ENCODE measurements at places on chromosomes 3 and 15.

DNA sequence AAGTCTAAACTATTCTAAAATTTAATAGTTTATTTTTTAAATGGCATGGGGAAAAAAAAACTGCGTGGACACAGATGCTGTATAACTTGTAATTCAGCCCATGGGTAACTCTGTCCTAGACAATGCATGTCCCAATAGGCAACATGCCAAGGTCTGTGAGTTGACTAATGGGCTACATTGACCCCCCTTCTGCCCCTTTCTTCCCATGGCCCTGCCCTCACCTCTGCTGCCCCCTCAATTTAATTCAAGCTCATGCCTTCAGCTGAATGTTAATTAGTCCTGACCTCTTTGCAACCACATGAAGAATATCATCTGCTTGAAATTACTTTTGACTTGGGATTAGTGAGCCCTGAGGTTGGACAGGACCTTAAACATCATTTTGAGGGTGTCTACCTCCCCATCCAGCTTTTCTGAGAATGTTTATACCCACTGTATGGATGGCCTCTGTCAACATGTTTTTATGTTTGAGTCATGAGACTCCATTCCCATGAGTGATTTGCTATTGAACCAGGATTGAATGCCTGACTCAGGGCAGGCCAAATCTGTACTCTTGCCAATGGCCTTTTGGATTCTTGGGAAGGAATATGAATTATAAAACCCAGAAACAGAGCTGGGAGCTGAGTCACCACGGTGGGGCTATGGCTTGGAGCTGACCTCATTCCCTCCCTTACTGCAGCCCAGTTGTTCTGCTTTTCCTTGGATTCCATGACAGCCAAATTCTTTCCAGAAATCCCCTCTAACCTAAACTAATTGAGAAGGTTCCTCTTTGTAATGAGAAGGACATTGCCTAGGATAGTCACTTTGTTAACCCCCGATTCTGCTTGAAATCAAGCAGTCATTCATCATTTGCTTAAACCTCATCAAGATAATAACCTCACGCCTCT is 33.5 kb upstream of the PDE8A start:
- no peak overlapping the region for H3K4me3 ChIP-seq
- H3K36me3 ChIP-seq: no peaks in the 10 kb centered on the region
- H3K4me1 ChIP-seq: no peaks in the 10 kb centered on the region

DNA sequence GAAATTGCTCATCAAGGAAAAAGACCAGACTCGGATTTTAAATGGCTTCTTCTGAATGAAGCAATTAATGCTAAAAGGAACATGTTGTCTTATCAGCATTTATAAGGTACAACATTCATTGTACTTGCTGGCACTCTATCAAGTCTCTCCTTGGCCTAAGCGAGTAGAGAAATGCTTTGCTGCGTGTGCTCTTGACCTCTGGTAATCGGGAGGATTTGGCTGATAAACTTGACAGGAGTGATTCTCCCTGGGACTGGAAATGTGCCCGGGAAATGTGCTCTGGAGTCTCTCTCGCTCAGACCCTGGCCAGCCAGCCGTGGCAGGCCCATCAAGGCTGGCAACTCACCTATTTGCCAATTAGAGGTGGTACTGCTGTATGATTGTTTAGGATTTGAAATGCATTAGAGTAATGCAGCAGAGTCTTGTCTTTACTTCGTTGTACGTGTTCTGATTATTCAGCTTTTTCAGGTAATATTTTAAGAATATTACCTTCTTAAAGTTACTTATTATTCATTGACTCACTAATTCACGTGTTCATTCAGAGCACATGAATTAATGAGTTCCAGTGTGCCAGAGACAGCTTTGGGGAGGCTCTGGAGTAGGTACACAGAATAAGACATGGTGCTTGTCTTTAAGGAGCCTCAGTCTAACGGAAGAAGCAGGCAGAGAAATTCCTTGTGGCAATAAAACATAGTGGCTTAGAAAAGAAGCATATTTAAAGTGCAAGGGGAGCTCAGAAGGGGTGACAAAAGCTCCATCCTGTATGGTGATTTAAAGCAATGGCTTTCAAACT is 48.0 kb upstream of the TPRG1 start:
- no peaks in the 10 kb centered on the region for H3K36me3 ChIP-seq
- H3K4me3 ChIP-seq: no peak overlapping the region
- H3K27me3 ChIP-seq: no peaks in the 10 kb centered on the region
- H3K27ac ChIP-seq: no peak overlapping the region
- no peaks in the 10 kb centered on the region for H3K4me1 ChIP-seq

GRCh38 chr3:46848271-46849044 is 14.8 kb downstream of the MYL3 start:
- H3K4me3 ChIP-seq: no peak overlapping the region
- H3K4me1 ChIP-seq: no peaks in the 10 kb centered on the region
- H3K36me3 ChIP-seq: no peaks in the 10 kb centered on the region
- no peak for ATAC-seq

GRCh38 chr15:31561156-31561555 is 234.5 kb downstream of the KLF13 start:
- peaks cover 8% of the 10 kb centered on the region for H3K27me3 ChIP-seq
- no peak for ATAC-seq
- no peak overlapping the region for H3K4me3 ChIP-seq
- no peaks in the 10 kb centered on the region for H3K36me3 ChIP-seq
- no peak overlapping the region for H3K27ac ChIP-seq

GRCh38 chr3:72537448-72537847 is 310.8 kb downstream of the SHQ1 start:
- no peak overlapping the region for H3K27ac ChIP-seq
- H3K27me3 ChIP-seq: peaks cover 16% of the 10 kb centered on the region
- H3K36me3 ChIP-seq: no peaks in the 10 kb centered on the region
- no peak overlapping the region for H3K4me3 ChIP-seq

- no peaks in the 10 kb centered on the region for H3K36me3 ChIP-seq
- ATAC-seq: peak; percentile 74
Observed at GRCh38 chr3:196677931-196678330, 34.1 kb downstream of the CEP19 start.

DNA sequence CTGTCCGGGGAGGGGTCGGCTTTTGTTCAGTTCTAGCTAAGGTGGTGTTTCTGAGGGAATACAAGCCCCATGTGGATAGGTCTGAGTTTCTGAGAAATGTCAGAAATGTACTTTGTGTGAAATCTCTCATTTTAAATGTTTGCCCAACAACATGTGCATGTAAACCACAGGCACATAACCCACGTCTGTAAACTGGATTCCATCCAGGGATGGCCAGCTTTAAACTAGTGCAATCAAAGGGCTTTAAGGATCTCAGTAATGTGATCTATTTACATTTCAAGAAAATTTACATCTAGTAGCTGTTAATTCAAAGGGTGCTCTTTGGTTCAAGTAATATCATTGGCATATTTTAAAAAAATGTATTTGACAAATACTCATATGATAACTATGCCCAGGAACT is 52.0 kb downstream of the POLR2M start:
- H3K4me3 ChIP-seq: no peak overlapping the region
- H3K36me3 ChIP-seq: no peaks in the 10 kb centered on the region
- ATAC-seq: no peak
- no peaks in the 10 kb centered on the region for H3K4me1 ChIP-seq
- no peaks in the 10 kb centered on the region for H3K27me3 ChIP-seq
- H3K27ac ChIP-seq: no peak overlapping the region

GRCh38 chr3:47571391-47572175 is 7.1 kb downstream of the CSPG5 start:
- no peak for ATAC-seq
- no peak overlapping the region for H3K27ac ChIP-seq
- no peaks in the 10 kb centered on the region for H3K36me3 ChIP-seq
- peaks cover 4% of the 10 kb centered on the region for H3K27me3 ChIP-seq
- H3K4me1 ChIP-seq: no peaks in the 10 kb centered on the region
- H3K4me3 ChIP-seq: no peak overlapping the region

GRCh38 chr3:123683505-123684154 is 98.8 kb upstream of the HACD2 start:
- H3K36me3 ChIP-seq: no peaks in the 10 kb centered on the region
- ATAC-seq: no peak
- H3K4me1 ChIP-seq: no peaks in the 10 kb centered on the region
- peaks cover 9% of the 10 kb centered on the region for H3K27me3 ChIP-seq

GRCh38 chr3:156230278-156230900 is 110.0 kb downstream of the KCNAB1 start:
- peaks cover 26% of the 10 kb centered on the region for H3K27me3 ChIP-seq
- H3K4me1 ChIP-seq: no peaks in the 10 kb centered on the region
- H3K27ac ChIP-seq: no peak overlapping the region

GRCh38 chr3:50340448-50341329 is at the start of gene RASSF1:
RASSF1 (minus strand) TSS chr3:50340836; CDS start chr3:50340805, 31 bp downstream.
- H3K36me3 ChIP-seq: peaks cover 46% of the 10 kb centered on the region
- peak within 1 kb of the TSS; percentile 98 for H3K4me3 ChIP-seq
- H3K27me3 ChIP-seq: no peaks in the 10 kb centered on the region
- peak; percentile 44 for ATAC-seq

DNA sequence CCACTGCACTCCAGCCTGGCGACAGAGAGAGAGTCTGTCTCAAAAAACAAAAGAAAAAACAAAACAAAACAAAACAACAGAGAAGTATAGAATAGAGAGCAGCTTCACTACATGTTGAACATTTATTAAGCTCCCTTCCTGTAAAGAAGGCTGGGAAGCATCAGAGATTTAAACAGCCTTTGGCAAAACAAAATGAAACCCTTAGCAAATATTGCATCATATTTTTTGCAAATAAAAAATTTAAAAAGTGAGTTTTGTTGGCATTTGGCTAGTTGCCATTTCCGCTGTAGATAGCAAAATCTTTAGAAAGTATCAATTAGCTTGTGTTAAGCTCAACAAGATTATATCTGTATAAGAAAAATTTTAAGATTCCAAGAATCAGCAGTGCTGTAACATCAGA is 151.2 kb downstream of the SERPINI1 start:
- H3K36me3 ChIP-seq: no peaks in the 10 kb centered on the region
- peaks cover 17% of the 10 kb centered on the region for H3K27me3 ChIP-seq
- no peak overlapping the region for H3K4me3 ChIP-seq

DNA sequence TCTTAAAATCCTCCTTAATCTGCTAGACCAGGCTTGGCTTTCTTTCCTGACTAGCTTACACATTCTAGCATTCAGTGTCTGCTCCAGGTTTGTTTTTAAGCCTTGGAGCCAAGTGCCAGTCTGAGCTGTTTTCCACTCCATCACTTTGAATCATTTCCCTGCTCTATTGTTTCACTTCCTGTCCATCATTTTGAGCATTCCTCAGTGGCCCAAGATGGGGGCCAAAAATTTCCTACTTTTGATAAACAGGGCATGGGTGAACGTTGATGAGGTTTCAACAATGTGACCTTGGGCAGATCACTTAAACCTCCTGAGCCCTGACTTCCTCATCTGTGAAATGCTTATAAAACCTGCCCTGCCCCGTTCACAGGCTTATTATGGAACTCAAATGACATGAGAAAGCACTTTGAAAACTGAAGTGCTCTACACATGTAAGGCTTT is 4.4 kb downstream of the CYP19A1 start:
- H3K4me3 ChIP-seq: no peak overlapping the region
- H3K27ac ChIP-seq: no peak overlapping the region
- ATAC-seq: no peak

- H3K27me3 ChIP-seq: no peaks in the 10 kb centered on the region
- no peak for ATAC-seq
- no peak overlapping the region for H3K27ac ChIP-seq
Observed at GRCh38 chr15:91892436-91892835, 38.9 kb downstream of the SLCO3A1 start.

DNA sequence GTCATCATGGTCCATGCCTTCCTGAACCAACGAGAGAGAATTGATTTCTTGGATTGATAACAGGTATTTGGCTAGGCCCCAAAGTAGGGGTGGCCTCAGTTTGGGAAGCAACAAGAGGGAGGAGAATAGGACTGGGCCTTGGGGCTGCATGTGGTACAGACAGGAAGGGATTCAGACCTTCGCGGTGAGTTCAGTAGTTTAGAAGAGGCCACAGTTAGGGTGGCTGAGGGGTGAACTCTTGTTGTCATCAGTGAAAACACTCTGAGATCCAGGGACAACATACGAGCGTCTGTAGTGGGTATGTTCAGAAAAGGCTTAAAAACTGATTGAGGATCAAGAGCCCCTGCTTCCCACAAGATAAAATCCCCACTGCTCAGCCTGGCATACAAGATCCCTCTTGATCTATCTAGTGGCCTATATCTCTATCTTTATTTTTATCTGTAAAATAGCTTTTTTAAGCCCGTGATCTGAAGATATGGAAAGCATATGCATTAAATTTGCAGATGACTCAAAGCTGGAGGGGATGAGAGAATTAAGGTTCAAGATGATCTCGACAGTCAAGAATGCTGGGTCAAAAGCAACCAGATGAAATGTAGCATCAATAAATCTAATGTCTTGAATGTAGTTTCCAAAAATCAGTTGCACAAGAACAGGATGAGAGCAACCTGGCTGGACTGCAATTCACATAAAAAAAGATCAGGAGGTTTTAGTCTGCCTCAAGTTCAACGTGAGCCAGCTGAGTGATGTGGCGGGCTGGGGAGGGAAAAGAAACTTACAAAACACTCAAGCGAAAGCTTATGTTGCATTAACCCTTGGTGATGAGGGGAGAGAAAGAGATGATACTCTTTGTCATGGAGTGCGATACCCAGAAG is 221.1 kb upstream of the TLE3 start:
- no peaks in the 10 kb centered on the region for H3K27me3 ChIP-seq
- H3K36me3 ChIP-seq: no peaks in the 10 kb centered on the region
- H3K27ac ChIP-seq: no peak overlapping the region
- H3K4me3 ChIP-seq: no peak overlapping the region
- no peak for ATAC-seq

DNA sequence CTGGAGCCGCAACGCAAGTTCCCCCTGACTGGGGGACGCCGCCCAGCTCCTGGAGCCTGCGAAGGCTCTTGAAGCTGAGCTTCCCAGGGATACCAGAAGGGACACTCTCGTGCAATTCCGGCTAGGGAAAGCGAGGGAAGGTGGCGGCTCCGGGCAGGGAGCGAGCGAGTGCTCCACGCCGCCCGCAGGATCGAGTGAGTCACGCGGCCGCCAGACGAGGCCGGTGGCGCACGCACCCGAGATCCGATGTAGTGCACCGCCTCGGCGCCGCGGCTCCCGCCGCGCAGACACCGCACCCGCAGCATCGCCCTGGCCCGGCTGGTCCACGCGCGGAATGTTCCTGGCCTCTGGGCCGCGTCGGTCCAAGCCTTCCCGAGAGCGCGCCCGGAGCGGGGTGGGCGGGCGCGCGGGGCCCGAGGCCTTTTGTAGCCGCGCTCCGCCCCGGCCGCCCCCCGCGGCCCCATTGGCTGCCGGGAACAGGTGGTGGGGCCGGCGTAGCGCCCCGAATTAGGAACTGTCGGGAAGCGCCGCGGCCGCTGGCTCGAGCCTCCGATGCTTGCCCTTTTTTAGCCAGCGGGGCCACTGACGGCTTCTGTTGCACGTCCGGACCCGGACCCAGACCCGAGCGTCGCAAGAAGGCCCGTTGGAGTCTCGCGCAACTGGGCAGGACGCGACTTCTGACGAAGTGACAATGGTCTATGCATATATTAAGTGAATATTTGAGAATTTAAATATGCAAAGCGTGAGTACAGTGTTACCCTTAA is at the start of gene GATM:
Gene GATM (minus strand): TSS at position 396 of the 764 bp plus-strand sequence. CDS start 91 bp downstream, at position 305.
- no peak within 1 kb of the TSS for H3K27ac ChIP-seq
- H3K27me3 ChIP-seq: peaks cover 54% of the 10 kb centered on the region
- peak within 1 kb of the TSS; percentile 71 for H3K4me3 ChIP-seq
- H3K4me1 ChIP-seq: no peaks in the 10 kb centered on the region
- H3K36me3 ChIP-seq: no peaks in the 10 kb centered on the region

- H3K4me1 ChIP-seq: no peaks in the 10 kb centered on the region
- no peak overlapping the region for H3K4me3 ChIP-seq
- peaks cover 20% of the 10 kb centered on the region for H3K27me3 ChIP-seq
- no peak for ATAC-seq
Observed at GRCh38 chr3:184731786-184732537, 20.1 kb upstream of the MAGEF1 start.

- ATAC-seq: no peak
- no peak overlapping the region for H3K27ac ChIP-seq
- no peak overlapping the region for H3K4me3 ChIP-seq
- no peaks in the 10 kb centered on the region for H3K36me3 ChIP-seq
Observed at GRCh38 chr15:44075535-44075934, 119.5 kb downstream of the FRMD5 start.

Data from activated T-helper 17 cell treated with anti-CD3 and anti-CD28 coated beads, Interleukin-2, amount 50 U/mL, for 72 hours (primary cell).